ENCODE measurements at places on chromosomes 4 and X.

DNA sequence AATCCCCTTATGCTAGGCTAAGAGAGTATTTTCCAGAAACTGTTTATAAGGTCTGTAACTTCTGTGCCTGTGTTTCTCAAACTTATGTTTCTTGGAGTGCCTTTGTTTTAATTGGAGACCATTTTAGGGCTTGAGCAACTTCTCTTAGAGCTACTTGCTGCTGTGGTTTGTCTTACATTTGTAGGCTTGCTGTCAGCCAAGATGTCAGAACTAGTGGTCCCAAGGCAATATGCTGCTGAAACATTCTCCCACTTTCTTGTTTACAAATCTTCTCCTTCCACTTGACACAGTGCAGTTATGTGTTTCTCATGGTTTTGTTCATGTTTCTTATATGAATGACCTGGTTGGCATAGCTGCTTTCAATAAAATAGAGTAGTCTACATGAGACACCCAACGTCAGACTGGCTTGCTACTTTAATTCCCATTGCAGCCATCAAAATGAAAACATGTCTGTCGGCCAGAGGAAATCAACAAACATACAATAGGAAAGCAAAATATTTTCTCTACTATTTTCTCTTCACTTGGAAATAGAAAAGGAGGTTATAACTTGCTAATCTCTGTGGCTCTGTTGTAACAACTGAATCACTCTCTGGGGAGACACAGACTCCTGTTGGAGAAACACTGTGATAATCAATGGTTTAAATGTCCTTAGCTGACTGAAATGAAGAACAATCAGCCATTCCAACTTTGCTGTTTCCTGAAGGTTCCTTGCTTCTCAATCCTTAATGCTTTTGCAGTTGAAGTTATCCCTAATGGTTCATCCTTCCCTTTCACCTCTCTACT is 426.4 kb downstream of the PDGFC start:
- DNase-seq: no peak

DNA sequence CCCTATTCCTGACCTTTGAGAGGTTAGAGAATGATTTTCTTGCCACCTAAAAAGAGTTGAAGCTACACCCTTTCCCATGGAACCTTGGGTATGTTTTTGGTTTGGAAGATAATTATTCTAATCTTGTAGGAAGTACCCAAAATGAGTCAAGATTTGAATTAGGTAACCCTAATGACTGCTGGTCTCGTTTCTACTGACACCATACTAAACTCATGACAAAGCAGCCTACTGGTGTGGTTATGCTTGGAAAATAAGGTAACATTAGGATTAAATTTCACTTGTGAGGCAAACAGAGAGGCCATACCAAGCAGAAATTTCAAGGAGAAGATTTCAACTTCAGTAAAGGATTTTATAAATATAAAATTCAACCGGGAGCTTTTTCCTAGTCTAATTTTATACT is 107.9 kb downstream of the FBXW7 start:
- DNase-seq: no peak

DNA sequence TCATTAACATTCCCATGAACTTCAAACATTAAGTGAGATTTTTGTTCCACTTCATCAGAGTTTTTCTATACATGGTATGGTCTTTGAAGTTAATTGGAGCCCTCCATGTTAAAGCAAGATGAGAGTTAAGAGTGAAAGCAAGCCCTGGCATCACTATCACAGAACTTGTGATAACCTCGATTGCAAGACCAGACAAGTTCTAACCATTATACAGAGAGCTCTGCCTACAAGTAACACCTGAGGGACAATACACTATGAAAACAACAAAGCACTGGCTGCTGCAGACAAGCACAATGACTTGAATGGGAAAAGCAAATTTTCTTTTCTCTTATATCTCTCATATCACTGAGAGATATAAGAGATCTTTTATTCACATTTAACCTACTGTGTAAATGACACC is 126.6 kb upstream of the GYPA start:
- DNase-seq: no peak

DNA sequence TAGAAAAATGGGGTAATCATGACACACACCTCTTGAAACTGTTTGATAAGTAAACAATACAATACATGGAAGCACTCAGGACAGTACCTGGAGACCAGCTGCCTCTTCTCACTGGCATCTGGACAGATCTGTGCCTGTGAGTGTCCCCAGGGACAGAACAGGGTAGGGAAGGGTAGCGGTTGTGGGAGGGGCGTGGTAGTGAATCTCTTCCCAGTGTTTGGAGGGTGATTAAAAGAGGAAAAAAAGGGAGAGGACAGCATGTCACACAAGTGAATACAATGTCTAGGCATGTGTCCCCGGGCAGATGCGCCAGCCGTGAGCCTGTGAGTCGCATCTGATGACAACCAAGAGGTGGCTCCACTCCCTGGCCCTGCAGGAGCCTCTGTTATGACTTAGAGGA is 138.8 kb upstream of the MSX1 start:
- no peak for DNase-seq

DNA sequence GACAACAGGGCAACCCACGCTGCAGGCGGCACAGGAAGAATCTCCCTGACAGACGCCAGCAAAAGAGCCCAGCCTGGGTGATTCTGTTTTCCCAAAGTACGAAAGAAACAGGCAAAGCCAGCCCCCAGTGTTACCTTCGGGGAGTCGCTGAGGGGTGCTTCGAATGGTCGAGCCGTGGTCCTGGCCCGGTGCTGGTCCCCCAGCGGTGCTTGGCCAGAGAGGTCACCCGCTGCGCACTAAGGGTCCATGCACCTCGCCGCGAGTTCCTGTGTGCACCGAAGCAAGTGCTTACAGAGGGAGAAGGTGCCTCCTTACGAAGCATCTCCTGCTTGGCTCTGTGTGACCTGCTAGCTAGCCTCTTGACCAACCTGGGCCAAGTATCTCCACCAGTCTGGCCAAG is 77.1 kb downstream of the HMX1 start:
- no peak for DNase-seq

DNA sequence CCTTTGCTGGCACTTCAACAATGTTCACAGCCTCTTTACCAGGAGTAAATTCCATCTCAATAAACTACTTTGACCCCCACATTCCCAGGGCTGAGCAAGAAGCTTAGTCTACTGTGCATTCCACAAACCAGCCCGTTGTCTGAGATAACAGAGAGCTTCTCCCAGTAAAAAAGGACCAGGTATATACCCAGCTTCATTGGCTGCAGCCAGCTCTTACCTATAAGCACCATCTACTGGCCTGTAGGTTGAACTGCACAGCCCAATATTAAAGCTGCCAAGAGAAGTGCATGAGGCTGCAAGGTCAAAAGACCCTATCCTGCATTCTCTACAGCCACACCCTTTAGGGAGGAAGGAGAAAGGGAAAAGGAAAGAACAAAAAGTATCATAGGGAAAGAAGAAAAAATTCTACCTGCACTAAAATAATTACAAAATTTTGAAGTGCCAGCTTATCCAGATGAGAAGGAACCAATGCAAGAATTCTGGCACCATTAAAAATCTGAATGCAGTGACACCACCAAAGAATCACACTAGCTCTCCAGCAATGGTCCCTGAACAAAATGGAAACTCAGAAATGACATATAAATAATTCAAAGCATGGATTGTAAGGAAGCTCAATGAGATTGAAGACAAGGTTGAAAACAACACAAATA is 45.7 kb upstream of the INTU start:
- peak; percentile 82 for DNase-seq

DNA sequence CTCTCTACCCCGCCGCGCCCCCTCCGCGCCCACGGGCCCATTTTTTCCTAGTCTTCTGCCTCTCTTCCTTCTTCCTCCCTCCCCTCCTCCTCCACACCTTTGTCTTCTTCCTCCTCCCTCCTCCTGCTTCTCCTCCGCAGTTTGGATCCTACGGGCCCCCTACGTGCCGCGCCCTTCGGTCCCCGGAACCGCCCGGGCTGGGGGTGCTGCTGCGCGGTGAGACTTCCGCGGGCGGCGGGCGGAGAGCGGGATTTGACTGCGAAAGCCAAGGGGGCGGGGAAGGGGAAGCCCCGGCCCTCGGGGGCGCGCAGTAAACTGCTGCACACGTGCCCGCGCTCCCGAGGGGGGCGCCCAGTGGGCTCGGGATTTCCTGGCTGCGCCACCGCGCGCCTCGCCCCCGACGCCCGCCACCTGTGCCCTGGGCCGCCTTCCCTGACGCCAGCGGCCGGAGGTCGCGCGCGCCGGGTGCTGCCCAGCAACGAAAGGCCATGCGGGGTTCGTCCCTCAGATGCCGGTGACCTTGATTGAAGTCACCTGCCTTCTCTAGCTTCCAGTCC is 3.3 kb upstream of the NKX3-2 start:
- peak; percentile 62 for DNase-seq
